Caco-2 (cell line): ENCODE measurements at places on chromosomes 6 and 20. TPM values are rescaled to one million over a fixed set of nuclear protein-coding genes. Genes with fewer than 3 reads are reported as not detected.

The PTPRK gene
- total RNA-seq, result 94.4 and 97.3 TPM in 2 replicates

The CCM2L gene
- total RNA-seq, result 0.16 and 0.32 TPM in 2 replicates

The TPD52L2 gene
- total RNA-seq, result 286 and 293 TPM in 2 replicates

The CD24 gene
- 81.7 and 92.2 TPM in 2 replicates for total RNA-seq

The XKR7 gene
- not detected in 2 replicates for total RNA-seq

The PACSIN1 gene
- total RNA-seq, result 3.4 and 3.7 TPM in 2 replicates

The SYCP2L gene
- 0.12 and 0.20 TPM in 2 replicates for total RNA-seq

The SLC22A7 gene
- not detected in 2 replicates for total RNA-seq

The HLA-DQA2 gene
- total RNA-seq, result not detected in 2 replicates

The SIRPB2 gene
- total RNA-seq, result not detected in 2 replicates

DNA sequence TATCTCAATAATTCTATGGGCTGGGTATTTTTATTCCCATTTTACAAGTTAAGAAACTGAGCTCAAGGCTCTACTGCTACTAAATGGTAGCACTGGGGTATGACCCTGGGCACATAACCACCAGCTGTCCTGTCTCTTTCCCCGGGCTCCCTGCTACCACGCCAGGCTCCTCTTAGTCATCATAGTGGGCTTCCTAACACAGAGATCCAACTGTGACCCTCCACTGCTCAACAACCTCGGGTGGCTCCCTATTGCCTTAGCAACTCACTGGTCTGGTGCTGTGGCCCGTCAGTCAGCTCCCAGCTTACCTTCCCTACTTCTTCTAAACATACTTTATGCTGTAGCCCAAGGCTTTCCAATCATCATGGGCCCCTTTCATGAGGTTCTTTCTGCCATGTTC, 4.5 kb downstream of the KIAA1755 start:
- no peaks in the 10 kb centered on the region; the same call in 1 of the 2 replicates for H3K27me3 ChIP-seq
- no peaks in the 10 kb centered on the region for H3K36me3 ChIP-seq
- no peak for DNase-seq

DNA sequence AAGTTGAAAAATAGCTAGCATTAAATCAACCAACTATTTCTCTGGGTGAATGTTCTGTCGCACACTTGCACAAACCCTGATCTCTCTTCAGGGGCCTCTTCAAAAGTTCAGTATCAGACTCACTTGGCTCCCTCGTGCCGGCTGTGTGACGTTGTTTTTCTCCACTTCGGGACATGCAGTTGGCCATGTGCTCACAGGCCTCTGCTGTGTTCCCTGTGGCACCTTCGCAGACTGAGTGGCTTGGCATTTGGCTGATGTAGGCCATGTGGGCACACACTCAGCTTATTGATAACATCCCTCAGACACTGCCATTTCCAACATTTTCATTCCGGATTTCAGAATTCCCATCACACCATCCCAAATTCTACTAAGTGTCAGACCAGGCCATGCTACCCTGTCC, 49.3 kb downstream of the PACRG start:
- H3K36me3 ChIP-seq, result no peaks in the 10 kb centered on the region
- H3K27me3 ChIP-seq, result no peaks in the 10 kb centered on the region
- no peak for DNase-seq
- H3K27ac ChIP-seq, result no peak overlapping the region
- H3K4me3 ChIP-seq, result no peak overlapping the region
- no peaks in the 10 kb centered on the region for H3K4me1 ChIP-seq

DNA sequence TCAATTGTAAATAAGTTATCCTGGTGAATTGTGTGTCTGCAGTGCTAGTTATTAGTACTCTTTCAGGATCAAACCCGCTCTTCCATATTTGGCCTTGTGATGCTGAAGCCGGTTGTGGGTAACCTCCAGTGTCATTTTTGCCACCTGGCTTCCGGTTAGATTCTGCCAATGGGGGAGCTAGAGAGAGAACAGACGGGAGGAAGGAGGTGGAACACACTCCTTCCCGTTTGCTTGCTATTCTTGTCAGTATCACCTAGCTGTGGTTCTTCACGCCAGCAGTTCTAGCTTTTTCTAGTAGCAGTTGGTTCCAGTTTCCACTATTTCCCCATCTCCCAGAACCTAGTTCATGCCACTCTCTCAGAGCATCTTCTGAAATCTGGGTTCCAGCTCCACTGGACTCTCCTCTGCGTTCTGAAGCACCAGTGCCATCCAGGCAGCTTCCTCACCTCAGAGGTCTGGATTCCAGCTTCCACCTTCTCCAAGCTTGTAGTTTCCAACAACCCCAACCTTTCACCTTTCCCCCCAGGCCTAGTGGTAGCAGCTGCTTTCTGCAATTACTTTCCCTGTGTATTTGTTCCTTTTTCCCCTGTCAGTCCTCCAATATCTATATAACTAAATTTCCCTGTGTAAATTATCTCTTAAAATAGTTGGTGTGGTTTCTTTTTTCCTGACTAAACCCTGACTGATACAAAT, 46.9 kb upstream of the LOC128125822 start:
- no peaks in the 10 kb centered on the region for H3K27me3 ChIP-seq
- no peak overlapping the region for H3K27ac ChIP-seq
- DNase-seq, result no peak
- peaks cover 23% of the 10 kb centered on the region for H3K4me1 ChIP-seq

- H3K4me3 ChIP-seq, result no peak overlapping the region
- H3K4me1 ChIP-seq, result no peaks in the 10 kb centered on the region
- no peaks in the 10 kb centered on the region for H3K27me3 ChIP-seq
- DNase-seq, result no peak
Observed at GRCh38 chr6:169186496-169187169, 67.0 kb downstream of the THBS2 start.

- H3K4me3 ChIP-seq, result no peak overlapping the region
- H3K27ac ChIP-seq, result no peak overlapping the region
- H3K27me3 ChIP-seq, result no peaks in the 10 kb centered on the region
- no peaks in the 10 kb centered on the region for H3K36me3 ChIP-seq
Observed at GRCh38 chr20:14375416-14375985, 38.1 kb upstream of the FLRT3 start.

DNA sequence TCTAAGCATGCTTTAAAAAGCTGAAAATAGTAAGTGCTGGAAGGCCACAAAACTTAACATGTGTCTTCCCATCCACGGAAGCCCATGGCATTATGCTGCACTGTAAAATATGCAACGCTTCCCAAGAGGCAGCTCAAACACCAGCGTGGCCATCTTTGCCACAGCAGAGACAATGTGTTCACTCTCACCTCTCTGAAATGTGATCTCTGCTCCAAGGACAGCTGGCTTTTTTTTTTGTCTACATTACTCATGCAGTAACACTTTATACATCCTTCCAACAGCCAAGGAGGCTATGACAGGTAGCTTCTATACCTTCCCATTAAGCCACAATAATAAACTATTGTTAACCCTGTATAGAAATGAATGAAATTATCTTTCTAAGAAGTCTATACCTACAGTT, 49.2 kb downstream of the BLOC1S5 start:
- H3K4me1 ChIP-seq, result no peaks in the 10 kb centered on the region
- no peak for DNase-seq
- H3K27ac ChIP-seq, result no peak overlapping the region
- no peaks in the 10 kb centered on the region for H3K27me3 ChIP-seq
- no peaks in the 10 kb centered on the region for H3K36me3 ChIP-seq

DNA sequence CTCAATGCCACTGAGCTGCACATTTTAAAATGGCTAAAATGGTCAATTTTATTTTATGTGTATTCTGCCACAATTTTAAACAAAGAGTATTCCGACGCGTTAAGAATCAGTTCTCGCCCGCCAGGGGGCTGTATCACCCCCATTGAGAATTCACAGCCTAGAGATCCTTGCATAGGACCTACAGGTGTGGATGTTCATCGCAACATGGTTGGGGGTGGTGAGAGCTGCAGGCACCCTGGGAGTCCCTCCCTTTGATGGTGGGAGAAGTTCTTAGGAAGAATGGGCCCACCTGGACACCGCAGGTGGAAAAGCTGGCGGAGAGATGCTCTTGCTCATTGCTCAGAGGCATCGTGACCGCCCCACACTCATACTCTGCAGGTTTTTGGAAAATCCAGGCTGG, 63.5 kb downstream of the SLC2A10 start:
- DNase-seq, result peak; percentile 64
- H3K27me3 ChIP-seq, result peaks cover 1% of the 10 kb centered on the region; the same call in 1 of the 2 replicates

GRCh38 chr20:62663145-62664018, 21.1 kb downstream of the SLCO4A1 start:
- H3K27me3 ChIP-seq, result no peaks in the 10 kb centered on the region
- H3K36me3 ChIP-seq, result no peaks in the 10 kb centered on the region
- H3K4me1 ChIP-seq, result no peaks in the 10 kb centered on the region
- DNase-seq, result no peak

DNA sequence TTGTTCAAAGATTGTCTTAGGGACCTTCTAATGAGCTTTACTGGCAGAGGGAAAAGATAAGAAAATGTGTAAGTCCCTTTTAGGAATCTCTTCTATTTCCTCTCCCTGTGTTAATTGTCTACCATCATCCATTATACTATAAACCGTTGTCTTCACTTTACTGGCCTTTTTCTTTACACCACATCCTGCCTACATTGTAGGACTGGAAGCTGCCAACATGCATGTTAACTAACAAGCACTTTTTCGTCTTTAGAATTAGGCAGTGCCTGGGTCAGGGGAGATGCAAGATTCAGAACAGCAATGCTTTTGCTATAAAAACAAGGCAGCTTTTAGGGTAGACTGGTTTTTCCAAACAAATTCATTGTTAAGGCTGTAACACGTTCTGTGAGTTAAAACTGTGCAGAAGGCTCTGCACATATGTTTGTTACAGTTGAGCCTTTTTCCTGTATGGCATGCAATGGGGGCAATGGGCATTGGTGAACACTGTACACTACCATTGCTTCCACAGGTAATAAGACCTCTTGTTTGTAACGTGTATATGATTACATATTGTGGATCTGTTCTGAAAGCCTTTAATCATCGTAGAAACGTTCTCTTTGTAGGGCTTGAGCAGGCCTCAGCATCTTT, 10.9 kb upstream of the PKIG start:
- H3K36me3 ChIP-seq, result no peaks in the 10 kb centered on the region
- H3K4me1 ChIP-seq, result 0 out of 2 replicates have a peak, but pooled peaks cover 9% of the 10 kb centered on the region
- no peak overlapping the region for H3K4me3 ChIP-seq
- H3K27ac ChIP-seq, result no peak overlapping the region
- no peaks in the 10 kb centered on the region for H3K27me3 ChIP-seq
- DNase-seq, result no peak

DNA sequence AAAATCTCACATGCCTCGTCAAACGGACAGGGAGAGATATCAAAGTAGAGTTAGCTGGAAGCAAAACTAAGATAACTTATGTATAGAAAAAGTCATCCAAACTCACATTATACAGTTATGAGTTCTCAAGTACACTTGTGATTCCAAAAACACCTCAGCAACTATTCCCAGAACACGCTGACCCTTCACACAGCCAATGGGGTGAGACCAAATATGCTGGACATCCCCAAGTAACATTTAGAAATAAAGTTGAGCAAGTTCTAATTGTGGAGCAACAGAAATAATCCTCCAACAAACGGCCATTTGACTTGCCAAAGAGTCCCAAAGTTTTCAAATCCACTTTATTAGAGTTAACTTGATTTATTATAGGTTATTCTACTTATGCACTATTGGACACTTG, 52.4 kb downstream of the LY86 start:
- no peaks in the 10 kb centered on the region for H3K36me3 ChIP-seq
- H3K27me3 ChIP-seq, result no peaks in the 10 kb centered on the region
- no peaks in the 10 kb centered on the region for H3K4me1 ChIP-seq

GRCh38 chr20:7629880-7630279, 310.4 kb downstream of the HAO1 start:
- no peaks in the 10 kb centered on the region for H3K36me3 ChIP-seq
- H3K4me1 ChIP-seq, result no peaks in the 10 kb centered on the region
- DNase-seq, result no peak
- no peak overlapping the region for H3K4me3 ChIP-seq

GRCh38 chr6:56025795-56026194, 150.4 kb upstream of the BMP5 start:
- no peak overlapping the region for H3K4me3 ChIP-seq
- H3K36me3 ChIP-seq, result no peaks in the 10 kb centered on the region
- H3K27me3 ChIP-seq, result no peaks in the 10 kb centered on the region
- no peak overlapping the region for H3K27ac ChIP-seq

DNA sequence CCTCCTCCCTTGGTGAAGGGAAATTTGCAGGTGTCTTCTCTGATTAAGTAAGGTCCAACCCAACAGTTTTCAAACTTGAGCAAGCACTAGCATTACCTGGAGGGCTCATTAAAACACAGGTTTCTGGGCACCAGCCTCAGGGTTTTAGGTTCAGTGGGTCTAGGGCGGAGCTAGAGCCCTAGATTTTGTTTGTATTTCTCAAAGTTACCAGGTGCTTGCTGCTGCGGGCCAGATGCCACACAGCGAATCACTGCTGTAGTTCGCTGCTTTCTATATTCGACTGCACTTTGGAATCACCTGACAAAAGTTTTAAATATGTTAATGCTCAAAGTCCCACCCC, 869 bp downstream of the COL21A1 start:
- DNase-seq, result no peak
- peak overlapping the region; percentile 16 for H3K4me3 ChIP-seq
- no peaks in the 10 kb centered on the region for H3K36me3 ChIP-seq
- H3K27me3 ChIP-seq, result no peaks in the 10 kb centered on the region

GRCh38 chr6:35048631-35049083, 92.5 kb downstream of the TCP11 start:
- no peak overlapping the region for H3K27ac ChIP-seq
- no peaks in the 10 kb centered on the region; the same call in none of the 2 replicates for H3K36me3 ChIP-seq
- peaks cover 11% of the 10 kb centered on the region for H3K4me1 ChIP-seq
- H3K4me3 ChIP-seq, result no peak overlapping the region
